Activated CD4-positive, CD25-positive, alpha-beta regulatory T cell treated with anti-CD3 and anti-CD28 coated beads, Interleukin-2, amount 50 U/mL, for 24 hours (primary cell): ENCODE measurements at places on chromosomes 12 and 14.

GRCh38 chr14:102057480-102058114, 29.2 kb downstream of the HSP90AA1 start:
- no peak for ATAC-seq

- no peak for ATAC-seq
Measured at GRCh38 chr12:39354955-39355354, 88.0 kb downstream of the KIF21A start.

DNA sequence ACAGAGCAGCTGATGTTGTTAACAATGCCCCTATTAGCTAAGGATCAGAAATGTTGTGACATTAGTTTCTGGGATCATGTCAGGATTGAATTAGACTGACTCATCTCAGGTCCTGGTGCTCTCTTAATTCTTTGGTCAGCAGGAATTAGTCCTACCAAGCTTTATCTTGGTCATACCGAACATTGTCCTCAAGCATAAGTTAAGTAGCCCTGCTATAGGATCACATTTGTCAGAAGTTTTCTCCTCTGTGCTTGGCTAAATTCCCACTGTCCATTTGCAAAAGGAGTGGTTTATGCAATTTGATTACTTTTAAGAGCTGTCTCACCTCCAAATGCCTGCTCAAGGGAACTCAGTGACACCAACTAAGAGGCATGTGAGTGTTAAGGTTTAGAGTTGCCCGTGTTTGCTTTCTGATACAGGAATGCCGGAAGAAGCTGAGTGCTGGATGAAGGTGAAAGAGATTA, 48.4 kb upstream of the IFNG-AS1 start:
- ATAC-seq = no peak

DNA sequence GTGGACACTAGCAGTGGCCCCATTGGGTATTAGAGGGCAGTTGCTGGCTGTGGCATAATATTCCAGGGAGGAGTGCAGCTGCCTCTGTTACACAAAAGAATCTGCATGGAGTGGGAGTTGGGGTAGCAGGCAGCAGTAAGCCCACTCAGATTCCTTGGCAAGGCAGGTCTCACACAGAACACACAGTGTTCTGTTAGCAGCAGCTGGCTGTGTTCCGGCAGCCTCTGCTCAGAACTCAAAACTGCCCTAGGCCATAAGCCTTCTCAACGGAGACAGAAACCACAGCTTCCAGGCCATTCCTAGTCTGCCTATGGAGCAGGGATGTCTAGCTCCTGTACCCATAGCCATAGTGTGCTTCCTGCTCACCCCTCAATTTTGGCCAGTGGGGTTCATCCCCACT, 1085.4 kb downstream of the SLC6A15 start:
- ATAC-seq = no peak

DNA sequence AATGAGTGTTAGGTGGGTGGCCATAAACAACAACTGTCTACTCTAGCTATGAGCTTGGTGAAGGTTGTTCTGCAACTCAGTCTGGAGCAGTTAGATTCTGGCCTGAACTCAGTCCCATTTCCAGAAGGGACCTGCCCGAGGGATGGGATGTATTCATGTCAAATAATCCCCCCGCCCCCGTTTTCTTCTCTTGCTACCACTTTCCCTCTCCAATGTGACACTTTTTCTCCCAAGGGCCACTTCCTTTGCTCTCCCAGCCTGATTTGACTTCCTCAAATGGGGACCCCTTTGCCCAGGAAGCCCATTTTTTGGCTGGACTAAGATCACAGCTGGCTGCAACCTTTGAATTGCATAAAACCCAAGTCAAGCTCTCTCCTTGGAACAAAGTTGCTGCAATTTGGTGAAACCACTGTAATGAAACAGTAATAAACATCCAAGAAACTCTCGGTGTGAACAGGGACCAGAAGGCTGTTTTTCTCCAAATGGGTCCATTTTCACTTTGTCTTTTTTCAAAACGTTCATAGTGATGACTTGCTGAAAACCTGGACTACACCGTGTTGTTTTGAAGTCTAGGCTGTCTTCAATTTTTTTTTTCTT, 137.2 kb upstream of the GSC start:
- no peak for ATAC-seq

GRCh38 chr12:45290216-45290605, 74.3 kb downstream of the ANO6 start:
- ATAC-seq = no peak

DNA sequence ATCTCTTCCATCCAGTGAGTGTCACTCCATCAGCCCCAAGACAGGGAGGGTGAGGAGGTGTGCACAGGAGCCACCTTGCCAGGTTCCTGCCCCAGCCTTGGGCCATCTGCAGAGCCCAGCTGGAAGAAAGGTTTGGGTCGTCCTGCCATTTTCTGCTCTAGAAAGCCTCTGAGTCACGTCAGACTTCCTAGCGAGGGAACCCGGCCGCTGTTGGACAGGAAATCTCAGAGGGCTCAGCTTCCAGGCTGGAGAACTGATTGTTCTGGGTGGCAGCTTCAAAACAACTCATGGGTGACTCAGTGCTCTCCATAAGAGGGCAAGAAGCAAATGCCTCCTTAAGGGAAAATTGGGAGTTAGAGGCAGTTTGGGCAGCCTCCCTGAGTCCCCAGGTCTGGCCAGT, 16.6 kb downstream of the HIP1R start:
- no peak for ATAC-seq

DNA sequence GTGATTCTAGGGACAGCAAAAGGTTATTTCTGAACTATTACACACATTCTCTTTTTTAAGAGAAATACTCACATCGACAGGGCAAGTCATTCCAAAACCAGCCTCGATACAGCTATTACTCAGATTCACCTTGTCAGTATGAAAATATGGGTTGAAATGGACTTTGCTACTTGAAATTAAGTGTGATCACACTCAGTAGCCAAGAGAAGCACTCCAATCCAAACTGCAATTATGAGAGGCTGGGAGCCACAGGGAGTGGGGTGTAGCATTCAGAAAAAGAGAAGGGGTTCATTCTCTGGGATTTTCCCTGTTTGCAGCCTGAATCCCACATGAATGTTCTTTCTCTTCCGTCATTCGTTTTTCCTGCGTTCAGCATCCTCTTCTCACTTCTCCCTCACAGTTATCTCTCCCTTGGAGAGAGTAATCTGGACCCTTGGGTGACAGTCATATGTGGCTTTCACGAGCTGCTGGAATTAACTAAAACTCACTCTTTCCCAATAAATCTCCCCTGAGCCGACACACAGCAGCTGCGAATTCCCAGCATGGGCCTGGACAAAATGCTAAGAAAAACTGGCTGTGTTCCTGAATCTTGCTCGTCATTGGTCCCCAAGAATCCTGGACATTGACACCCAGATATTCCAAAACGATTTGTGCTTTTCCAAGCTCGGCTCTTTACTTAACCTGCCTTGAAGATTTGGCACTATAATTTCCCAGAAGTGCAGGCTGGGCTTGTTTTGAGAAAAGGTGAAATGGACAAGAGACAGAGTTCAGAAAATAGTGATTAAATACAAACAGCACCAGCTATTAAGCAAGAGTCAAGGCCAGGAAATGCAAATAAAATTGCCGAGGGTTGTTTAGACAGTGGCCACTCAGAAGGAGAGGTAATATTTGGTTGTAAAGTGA, 199.5 kb upstream of the PLEKHG7 start:
- ATAC-seq = peak; percentile 81

DNA sequence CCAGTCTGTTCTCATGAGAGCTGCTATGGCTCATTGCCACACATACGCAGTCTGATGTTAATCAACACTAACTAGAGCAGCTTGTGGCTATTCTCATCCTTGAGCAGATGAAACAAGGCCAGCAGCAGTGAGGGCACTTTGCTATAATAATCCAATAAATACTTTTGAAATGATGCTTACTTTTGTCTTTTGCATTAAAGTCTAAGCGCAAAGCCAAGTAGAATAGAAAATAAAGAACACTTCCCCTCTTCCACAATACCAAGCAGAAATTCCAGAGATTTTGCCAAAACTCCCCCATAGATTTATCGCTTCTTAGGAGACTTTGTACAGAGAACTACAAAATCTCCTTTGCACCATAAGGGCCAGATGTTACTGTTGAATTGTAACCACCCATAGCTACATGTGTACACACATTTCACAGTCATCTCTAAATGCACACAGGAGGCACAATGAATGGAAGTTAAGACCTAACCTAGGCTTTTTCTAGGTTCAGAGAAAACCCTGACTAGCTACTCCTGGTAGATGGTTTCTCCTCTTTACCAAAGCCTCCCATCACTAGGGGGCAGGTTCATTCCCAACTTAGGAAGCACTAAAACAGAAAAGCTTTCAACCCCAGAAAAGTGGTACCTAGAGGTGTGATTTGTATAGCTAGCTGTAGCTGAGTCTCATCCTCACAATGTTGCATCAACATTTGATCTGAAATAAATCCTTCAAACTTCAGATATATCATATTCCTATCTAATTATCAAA, 119.3 kb downstream of the HMGA2 start:
- no peak for ATAC-seq

GRCh38 chr12:6090803-6091202, 33.7 kb downstream of the VWF start:
- no peak for ATAC-seq

- ATAC-seq = no peak
Measured at GRCh38 chr12:47754126-47754525, 4.6 kb downstream of the RAPGEF3 start.

- ATAC-seq = no peak
Measured at GRCh38 chr12:111171345-111171744, 197.6 kb downstream of the PHETA1 start.

DNA sequence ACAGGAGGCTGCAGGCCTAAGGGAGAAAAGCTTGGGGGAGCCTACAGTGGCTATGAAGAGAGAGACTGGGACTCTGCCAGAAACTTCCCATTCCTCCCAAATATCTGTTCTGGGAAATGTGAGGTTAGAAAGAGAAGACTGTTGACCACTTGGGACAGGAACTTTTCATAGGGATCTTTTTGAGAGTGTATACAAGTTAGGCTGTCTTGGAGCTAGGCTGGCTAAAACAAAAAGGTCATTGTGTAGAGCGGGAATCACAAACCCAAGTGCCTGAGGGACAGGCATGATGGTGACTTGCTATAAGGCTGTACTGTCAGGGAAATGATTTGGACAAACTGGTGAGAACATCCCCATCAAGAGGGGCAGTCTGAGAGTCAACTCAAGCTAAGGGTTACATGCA, 175.1 kb downstream of the GRIP1 start:
- no peak for ATAC-seq

- ATAC-seq = peak; percentile 89
Measured at GRCh38 chr12:119980242-119980641, 8.8 kb upstream of the BICDL1 start.

- no peak for ATAC-seq
Measured at GRCh38 chr14:92993302-92993701, 70.4 kb downstream of the CHGA start.

DNA sequence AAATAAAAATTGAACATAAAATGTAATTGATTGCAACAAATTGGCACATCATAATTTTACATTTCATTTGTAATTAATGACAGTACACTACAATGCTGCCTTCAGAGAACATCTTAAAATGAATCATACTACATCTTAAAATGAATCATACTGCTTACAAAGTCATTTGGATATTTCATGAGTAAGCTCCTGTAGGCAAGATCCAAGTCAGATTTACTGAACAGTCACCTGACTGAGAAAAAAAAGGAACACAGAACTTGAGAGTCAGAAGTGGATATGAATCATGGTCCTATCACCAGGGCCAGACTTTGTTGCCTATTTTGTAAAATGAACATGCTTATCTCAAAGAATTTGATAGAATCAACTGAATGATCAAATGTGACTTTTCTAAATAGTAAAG, 32.7 kb upstream of the FBLN5 start:
- ATAC-seq = peak; percentile 96

DNA sequence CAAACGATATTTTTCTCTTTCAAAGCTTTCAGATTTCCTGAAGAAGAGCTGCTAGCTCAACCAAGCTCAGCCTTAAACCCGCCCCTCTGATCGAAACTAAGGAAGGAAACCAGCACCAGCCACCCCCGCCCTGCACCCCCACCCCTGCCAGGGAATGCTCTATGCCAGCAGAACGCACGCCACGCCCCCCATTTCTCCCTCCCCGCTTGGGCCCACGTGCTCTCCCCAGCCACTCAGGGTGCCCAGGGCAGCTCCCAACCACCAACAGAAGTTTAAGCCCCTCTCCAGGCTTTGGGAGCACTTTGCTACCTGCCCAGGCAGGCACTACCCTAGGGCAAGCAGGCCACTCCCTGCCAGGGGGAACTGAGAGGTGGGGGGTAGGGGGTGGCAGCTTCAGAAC, 18.8 kb upstream of the KRT78 start:
- no peak for ATAC-seq

- ATAC-seq = peak; percentile 71
Measured at GRCh38 chr12:40010899-40011774, 94.7 kb downstream of the SLC2A13 start.

- ATAC-seq = no peak
Measured at GRCh38 chr12:56995201-56995929, 11.0 kb downstream of the ZBTB39 start.

DNA sequence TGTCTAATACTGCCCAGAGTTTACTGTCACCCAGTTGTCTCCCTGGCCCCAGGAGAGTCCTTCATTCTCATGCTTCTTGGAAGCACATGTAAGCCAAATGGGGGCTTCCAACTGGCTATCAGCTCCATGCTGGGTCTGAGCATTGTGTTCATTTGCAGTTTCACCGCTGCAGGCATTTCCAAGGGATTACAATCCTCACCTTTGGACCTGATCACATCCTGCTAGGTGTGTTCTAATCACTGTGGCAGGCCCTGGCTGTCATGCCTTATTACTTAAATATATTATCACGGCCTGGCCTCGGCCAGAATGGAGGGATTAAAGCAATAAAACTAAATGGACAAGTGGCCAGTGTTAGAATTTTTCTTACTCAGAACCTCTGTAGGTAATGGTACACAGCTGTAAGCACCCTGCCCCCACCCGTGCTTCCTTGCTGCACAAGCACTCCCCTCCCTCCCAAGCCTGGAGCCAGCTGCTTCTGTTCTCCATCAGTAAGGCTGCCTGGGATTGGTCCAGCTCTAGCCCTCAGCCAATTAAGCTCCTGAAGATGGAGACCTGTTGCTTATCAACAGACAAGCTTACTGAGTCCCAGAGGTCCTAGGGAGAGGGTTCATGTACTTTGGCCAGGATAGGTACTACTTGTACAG, 175.9 kb upstream of the RBM19 start:
- no peak for ATAC-seq

GRCh38 chr12:76197283-76197682, 112.8 kb upstream of the NAP1L1 start:
- ATAC-seq = no peak
